ENCODE measurements at places on chromosomes 5 and 9. TPM values are rescaled to one million over a fixed set of nuclear protein-coding genes. Genes with fewer than 3 reads are reported as not detected.

Gene BRD3OS
- 10.4 TPM for polyA plus RNA-seq

Gene KIAA1958
- polyA plus RNA-seq: 3.8 TPM

Gene CARTPT
- polyA plus RNA-seq: not detected

Gene TEX48
- not detected for polyA plus RNA-seq

DNA sequence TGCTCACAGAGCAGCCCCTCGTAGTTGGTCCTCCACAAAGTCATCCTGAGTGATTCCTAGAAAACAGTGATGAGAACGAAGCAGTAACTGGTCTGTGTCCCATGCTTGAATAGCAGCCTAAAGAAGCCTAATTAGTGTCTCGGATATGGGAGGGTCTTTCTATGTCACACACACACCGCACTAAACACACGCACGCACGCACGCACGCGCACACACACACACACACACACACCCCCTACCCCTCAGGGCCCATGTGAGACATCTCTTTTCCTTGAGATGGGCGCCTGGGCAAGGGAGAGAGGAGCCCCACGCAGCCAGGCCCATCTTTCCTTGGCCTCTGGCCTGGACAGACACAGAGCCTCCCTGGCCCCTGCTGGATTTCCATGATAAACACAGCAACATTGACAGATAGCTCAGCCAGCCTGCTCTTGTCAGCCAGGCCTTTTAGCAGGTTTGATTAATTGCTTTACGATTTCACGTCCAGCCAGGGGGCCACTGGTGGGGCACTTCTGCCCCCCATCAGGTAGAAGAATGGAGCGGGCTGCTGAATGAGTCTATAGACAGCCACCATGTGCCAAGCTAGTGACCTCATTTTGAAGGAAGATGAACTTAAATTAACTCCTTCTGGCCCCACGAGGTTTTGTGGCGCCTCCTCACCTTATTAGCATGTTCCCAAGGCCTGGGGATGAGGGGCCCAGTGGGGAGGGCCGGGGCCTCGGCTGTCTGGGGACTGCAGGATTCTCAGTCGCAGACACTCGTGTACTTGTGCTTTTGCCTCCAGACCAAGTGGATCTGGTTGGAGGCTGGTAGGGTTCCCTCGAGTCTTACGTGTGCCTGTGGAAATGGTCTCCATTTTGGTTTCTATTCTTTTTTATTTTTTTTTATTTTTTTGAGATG lies 36.2 kb upstream of the PRDM12 start:
- no peak for DNase-seq

- no peak for DNase-seq
These were observed 2.3 kb downstream of the DENND4C start for GRCh38 chr9:19232823-19233194.

DNA sequence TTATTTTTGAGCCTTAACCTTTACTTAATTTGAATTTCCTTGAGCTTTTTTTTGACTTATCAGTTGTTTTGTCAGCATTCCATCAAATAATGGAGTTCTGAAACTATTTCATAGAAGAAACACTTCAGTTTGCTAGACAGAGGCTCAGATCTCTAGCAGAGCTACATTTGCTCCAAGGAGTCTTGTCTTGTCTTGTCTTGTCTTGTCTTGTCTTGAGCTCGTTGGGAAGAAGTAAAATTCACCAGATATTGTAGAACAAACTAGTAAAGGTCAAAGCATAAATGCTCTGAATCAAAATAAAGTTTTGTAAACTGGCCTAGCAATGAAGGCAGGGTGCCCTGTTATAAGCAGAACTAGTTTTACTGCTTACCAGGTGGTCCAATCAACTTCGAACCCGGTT lies 33.5 kb downstream of the RAB24 start:
- no peak for DNase-seq

GRCh38 chr9:77543131-77543822 lies 104.8 kb downstream of the GNA14 start:
- DNase-seq: no peak

DNA sequence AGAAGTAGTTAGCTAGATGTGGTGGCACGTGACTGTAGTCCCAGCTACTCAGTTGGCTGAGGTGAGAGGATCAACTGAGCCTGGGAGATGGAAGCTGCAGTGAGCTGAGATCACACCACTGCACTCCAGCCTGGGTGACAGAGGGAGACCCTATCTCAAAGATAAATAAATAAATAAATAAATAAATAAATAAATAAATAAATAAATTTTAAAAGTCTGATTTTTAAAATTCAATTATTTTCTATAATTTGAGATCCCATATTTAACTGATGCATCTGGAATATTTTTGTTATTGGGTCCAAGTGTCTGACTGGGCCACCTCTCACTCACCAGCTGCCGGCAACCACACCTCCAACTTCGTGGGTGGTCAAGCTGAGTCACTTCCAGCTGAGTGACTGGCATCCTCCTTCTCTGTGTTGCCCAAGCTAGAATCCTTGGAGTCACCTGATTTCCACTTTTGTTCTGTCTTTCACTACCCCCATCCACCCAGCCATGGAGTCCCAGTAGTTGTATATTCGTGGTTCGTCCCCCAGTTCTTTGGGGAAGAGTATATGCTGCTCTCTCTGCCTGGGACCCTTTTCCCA lies 70.9 kb downstream of the EGFLAM start:
- DNase-seq: no peak

DNA sequence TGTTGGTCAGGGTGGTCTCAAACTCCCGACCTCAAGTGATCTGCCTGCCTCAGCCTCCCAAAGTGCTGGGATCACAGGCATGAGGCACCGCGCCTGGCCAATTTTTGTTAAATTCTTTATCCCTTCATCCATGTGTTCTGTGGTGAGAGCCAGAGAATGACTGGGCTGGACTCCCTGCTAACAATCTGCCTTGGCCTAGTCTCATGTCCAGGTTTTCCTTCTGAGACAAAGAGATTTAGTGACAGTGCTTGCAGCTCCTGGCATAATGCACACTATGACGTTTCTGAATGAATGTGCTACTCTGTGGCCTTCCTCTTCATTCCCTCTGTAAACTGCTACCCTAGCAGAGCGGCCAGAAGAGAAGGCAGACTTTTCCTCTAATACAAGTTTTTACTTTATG lies 79.3 kb downstream of the FOXD1 start:
- DNase-seq: peak; percentile 47

- DNase-seq: no peak
These were observed 133.7 kb upstream of the PPP1R26 start for GRCh38 chr9:135345775-135346433.

- DNase-seq: peak; percentile 14
These were observed 629 bp downstream of the ZBTB26 start for GRCh38 chr9:122930541-122931225.

DNA sequence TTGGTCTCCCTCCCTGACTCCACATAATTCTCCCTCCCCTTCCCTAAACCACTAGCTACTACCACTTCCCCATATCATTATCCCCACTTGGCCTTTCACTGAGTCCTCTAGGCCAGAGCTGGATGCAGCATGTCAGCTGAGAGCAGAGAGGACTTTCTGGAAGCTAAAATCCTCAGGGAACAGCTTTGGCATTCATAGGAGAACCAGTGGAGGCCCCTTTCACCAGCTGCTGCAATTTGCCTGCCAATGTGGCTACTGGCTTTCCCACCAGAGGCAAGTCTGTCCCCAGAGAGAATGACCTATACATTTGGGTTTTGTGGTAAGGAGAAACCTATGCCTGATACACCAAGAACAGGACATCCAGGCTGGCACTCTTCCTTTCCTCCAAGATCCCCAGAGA lies 14.4 kb downstream of the FAM219A start:
- no peak for DNase-seq

Data from hindlimb muscle (tissue), 1 donor.